ENCODE measurements at places on chromosomes 3 and 15.

- DNase-seq = no peak
These were observed 58.5 kb upstream of the KLF13 start for GRCh38 chr15:31268108-31268501.

GRCh38 chr3:12508291-12508700 lies 24.0 kb downstream of the TSEN2 start:
- DNase-seq = no peak

- DNase-seq = no peak
These were observed 20.0 kb downstream of the MYO1E start for GRCh38 chr15:59352683-59353082.

DNA sequence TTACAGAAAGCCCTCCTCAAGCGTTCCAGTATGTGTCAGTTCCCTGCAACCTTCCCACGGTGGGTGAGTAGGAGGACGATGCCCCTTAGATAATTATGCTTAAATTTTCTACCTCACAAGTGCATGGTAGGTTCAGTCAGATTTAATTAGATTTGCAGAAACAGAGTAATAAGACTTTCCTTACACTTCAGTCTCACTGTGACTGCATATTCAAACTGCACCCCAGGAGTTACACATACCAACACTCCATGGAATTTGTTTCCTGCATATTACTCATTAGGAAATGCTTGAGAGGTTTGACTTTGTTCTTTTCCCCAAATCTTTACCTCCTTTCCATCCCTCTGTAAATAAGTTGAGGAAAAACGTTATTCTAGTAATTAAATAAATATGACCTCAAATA lies 108.8 kb downstream of the ARRDC4 start:
- DNase-seq = no peak

DNA sequence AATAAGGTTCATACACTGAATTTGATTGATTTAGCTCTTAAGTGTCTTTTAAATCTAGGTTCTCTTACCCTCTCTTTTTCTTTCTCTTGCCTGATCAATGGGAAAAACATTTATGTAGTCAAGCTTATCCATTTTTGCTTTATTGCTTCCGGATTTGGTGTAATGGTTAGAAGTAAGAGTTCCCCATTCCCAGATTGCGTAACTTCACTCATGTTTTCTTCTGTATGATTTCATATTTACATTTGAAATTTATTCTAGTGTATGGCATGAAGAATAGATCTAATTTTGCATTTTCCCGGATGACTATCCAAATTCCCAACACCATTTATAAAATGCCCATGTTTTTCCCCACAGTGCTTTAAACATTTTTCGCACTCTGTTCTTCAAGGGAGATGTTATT lies 27.9 kb upstream of the SV2B start:
- DNase-seq = no peak

GRCh38 chr3:86563400-86563970 lies 427.5 kb downstream of the VGLL3 start:
- peak; percentile 11 for DNase-seq

DNA sequence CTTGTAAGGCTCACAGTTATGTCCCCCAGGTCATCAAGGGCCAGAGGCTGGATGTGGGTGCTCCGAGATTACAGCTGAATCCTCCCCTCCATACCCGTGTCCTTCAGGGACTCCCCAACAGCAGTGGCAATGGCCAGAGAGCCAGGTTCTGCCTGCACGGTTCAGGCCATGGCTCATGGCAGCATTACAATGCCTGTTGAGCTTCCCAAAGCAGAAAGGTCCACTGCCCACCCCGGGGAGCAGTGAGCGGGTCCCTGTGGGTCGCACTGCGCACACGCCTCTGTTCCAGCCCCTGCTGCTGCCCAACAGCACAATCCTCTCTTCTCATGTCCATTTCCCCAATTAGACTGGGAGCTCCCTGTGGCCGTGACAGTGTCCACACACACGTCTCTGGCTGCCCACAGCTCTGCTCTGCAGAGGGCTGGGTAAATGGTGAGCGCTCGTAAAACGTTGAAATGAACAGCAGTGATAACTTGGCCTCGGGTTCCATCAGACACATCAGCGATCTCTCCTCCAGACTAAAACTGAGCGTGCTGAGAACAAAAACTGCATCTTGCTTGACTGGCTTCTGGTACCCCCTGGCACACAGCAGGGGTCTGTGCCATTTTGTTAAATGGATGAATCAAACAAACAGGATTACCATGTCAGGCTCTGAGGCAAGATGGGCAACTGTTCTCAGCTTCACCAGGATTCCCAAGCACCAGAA lies 80.4 kb downstream of the VGLL4 start:
- DNase-seq = no peak

- DNase-seq = no peak
These were observed 342.1 kb downstream of the TIGIT start for GRCh38 chr3:114635878-114636277.

- DNase-seq = no peak
These were observed 129.8 kb upstream of the CTDSPL start for GRCh38 chr3:37731895-37732294.

GRCh38 chr3:187130346-187131066 lies 8.8 kb downstream of the RPL39L start:
- DNase-seq = peak; percentile 79

GRCh38 chr3:160091441-160091840 lies 102.8 kb downstream of the IL12A start:
- no peak for DNase-seq

DNA sequence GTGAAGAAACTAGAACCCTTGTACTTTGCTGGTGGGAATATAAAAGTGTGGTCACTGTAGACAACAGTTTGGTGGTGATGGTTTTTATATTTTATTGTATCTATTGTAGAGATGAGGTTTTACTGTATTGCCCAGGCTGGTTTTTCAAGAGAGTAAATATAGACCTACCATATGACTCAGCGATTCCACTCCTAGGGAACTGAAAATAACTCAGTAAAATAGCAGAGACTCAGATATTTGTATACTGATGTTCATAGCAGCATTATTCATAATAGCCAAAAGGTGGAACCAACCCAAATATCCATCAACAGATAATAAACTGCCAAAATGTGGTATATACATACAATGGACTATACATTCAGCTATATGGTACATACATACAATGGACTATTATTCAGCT lies 68.8 kb upstream of the IL12A start:
- DNase-seq = peak; percentile 61

- DNase-seq = no peak
These were observed 26.0 kb upstream of the TRIM71 start for GRCh38 chr3:32791833-32792232.

GRCh38 chr3:151900460-151900859 lies 27.0 kb downstream of the SUCNR1 start:
- DNase-seq = no peak

DNA sequence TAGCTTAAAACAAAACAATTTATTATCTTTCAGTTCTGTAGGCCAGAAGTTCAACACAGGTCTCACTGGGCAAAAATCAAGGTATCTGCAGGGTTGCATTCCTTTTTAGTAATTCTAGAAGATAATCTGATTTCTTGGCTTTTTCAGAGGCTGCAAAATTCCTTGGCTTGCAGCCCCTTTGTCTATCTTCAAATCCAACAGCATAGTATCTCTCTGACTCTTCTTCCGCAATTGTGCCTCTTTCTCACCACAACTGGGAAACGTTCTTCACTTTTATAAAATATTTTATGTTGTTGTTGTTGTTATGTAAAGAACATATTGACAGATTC lies 218.7 kb downstream of the STXBP5L start:
- no peak for DNase-seq

GRCh38 chr3:123055352-123055751 lies 11.5 kb upstream of the PDIA5 start:
- no peak for DNase-seq

DNA sequence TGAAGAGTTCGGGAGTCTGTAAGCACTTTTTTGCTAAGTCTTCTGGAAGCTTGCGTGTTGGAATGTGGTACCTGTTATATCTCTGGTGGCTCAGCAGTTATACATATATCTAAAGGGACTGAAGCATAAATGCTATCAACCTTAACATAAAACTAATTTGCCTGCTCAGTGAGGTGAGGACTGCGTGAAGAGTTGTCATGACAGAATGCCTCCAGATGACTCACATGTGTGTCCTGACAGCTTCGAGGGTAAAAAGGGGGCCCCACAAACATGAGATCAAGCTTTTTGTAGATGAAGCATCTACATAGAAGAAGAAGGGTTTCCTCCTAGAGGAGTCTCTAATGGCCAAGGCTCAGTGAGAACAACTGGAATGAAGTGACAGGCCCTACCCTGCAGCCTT lies 88.8 kb upstream of the C3orf80 start:
- DNase-seq = no peak

DNA sequence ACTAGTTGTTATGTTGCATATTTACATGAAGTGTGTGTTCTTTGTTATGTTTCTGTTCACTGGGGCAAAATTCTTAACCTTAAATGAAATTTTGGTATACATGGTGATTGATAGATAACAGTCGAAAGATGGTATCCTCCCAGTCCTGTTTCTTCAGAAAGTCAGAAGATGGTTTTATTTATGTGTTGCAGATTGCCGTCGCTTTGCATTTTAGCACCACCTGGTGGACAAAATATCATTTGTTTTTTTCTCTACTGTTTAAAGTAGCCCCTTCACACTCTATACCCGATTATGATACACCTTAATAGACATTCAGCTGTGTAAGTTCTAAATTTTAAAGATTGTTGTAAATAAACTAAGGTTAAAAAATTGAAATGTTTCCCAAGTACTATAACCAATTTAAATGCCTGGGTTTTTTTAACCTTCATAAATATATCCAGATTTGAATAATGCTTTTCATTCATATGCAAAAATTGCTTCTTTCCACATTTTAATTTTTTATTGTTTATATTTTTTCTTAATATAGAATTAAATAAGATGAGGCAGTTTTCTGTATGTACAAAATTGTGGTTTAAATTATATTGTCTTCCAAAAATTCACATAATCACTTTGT lies 152.2 kb downstream of the ALCAM start:
- peak; percentile 59 for DNase-seq

GRCh38 chr3:33074217-33075067 lies 22.5 kb downstream of the GLB1 start:
- peak; percentile 49 for DNase-seq

GRCh38 chr3:6216135-6217026 lies 644.5 kb upstream of the GRM7 start:
- DNase-seq = no peak

DNA sequence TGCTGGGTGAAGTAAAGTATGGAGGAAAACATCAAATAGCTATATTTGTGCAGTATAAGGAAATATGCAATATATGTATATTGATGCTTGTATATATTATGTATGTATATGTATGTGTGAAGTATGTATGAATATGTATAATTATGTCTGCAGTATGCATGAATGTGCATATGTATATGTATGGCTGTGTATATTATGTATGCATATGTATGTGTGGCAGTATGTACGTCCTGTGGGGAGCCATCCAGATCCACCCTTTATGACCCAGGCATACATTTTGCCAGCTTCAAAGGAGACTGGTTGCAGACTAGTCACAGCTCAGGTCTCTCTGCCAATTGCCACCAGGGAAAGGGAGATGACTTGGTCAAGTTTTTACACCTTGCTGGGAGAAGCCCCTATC lies 24.1 kb downstream of the CCDC54 start:
- DNase-seq = no peak

- no peak for DNase-seq
These were observed 42.5 kb downstream of the TFRC start for GRCh38 chr3:196039359-196039758.

GRCh38 chr15:45179221-45179985 lies 8.4 kb downstream of the SHF start:
- DNase-seq = no peak

- DNase-seq = no peak
These were observed 334.0 kb upstream of the MCTP2 start for GRCh38 chr15:93897377-93897776.

- DNase-seq = no peak
These were observed 23.9 kb upstream of the PLSCR2 start for GRCh38 chr3:146493221-146493620.

- no peak for DNase-seq
These were observed 80.8 kb downstream of the RFTN1 start for GRCh38 chr3:16432714-16433113.

GRCh38 chr15:76325704-76326103 lies 10.9 kb upstream of the ISL2 start:
- no peak for DNase-seq

DNA sequence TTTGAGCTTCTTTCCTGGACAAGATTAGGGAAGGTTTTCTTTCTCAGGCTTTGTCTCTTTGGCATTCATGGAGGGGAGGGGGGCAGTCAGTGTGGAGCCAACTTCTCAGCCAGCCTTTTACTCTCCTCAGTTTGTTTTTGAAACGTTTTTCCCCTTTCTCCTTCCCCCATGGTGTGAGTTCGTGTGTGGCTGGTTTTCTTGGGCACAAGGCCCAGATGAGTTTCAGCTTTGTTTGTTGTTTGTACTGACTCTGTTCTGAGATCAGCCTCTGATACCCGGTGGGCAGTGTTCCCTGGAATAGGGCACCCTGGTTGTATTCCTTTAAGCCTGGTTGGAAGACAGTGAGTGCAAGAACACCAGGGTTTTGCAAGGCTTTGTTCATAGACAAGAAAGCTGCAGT lies 168.2 kb upstream of the RARB start:
- no peak for DNase-seq

DNA sequence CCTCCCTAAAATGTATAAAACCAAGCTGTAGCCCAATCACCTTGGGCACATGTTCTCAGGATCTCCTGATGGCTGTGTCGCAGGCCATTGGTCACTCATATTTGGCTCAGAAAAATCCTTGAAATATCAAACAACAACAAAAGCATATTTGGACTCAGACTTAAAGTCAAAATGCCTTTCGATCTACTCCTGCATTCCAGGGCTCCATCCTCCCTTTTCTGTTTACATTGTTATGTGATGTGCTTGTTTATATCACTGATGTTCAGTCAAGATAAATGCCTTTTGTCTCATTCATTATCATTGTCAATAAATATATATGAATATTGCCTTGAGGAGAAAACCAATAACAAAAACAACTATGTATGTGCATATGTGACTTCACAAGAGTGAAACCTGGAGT lies 31.7 kb downstream of the HGD start:
- DNase-seq = no peak

DNA sequence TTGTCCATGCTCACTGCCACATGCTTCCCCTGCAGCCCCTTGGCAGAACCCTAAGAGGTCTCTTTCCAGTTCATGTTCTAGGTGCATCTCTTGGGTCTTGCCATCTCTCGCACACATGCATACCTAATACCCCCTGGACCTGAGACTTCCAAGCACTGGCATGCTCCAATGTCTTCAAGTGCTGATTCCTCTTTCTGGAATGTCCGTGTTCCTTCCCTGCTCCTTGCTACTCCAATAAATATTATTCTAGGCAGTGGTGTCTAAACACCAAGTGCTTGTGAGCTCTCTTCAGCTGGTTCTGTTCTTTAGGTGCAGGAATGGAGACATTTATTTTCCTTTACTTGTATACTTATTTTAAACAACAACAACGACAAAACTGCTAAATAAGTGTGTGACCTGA lies 370.1 kb downstream of the LPP start:
- no peak for DNase-seq

DNA sequence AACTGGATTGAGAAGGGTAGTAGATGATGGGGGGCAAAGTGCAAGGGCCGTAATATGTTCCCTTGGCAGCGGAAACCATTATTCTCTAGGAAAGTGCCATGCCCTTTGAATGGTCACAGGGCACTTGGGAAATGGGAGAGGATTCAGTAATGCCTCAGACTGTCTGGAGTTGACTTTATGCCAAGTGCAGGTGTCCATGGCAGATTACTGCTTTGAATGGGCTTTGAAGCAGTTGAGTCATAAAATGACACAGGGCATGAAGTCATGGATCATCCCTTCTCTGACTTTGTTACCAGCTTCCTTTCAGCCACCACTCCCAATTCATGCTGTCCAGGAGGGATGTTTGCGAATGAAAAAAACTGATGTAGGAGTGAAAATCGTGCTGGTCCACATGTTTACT lies 20.1 kb downstream of the AADACL2 start:
- no peak for DNase-seq

- DNase-seq = no peak
These were observed 22.5 kb upstream of the SPTSSB start for GRCh38 chr3:161393803-161394202.
